H1 (cell line): ENCODE measurements at places on chromosomes 6 and 20. TPM values are rescaled to one million over a fixed set of nuclear protein-coding genes. Genes with fewer than 3 reads are reported as not detected.

The JAG1 gene
- polyA plus RNA-seq = 13.5 and 19.7 TPM in 2 replicates

The IL17F gene
- polyA plus RNA-seq = 0.08 TPM in 1 of 2 replicates, not detected in the other

The HSP90AB1 gene
- polyA plus RNA-seq = 1,244 and 1,564 TPM in 2 replicates

The ROS1 gene
- polyA plus RNA-seq = not detected in 2 replicates

The HLA-DOA gene
- 89.0 and 120 TPM in 2 replicates for polyA plus RNA-seq

The RIMS1 gene
- 0.35 and 0.63 TPM in 2 replicates for polyA plus RNA-seq
